ENCODE measurements at places on chromosomes 12 and 14.

DNA sequence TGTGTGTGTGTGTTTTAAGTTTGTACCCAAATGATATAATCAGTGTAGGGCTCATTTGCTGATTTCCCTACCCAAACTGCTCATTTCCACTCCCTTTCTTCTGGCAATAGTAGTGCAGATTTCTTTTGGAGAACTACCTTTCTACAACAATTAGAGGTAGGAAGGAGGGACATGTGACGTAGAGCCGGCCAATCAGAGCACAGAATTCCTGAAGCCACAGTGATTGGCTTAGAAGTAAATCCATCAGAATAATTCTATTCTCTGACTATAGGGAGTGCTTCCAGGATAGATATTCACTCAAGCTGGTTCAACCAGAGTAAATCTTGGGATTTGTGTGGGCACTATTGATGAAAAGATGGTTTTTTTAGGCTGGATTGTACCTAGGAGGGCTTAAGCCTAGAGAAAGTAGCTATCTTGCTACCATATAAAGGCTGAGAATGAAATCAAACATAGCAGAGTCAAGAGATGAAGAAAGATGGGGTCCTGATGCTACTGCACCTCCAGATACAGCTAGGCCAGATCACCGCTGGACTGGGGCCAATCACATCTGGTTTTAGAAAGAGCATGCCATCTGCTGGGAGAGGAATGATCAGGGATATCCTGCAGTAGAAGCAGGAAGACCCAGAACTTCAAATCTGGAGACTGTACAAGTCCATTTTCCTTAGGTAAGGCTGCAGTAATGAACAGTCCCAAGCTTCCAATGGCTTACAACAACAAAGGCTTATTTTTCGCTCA lies 54.1 kb upstream of the NUAK1 start:
- no peak for DNase-seq

GRCh38 chr14:35386673-35387125 lies 17.9 kb downstream of the NFKBIA start:
- DNase-seq = no peak

DNA sequence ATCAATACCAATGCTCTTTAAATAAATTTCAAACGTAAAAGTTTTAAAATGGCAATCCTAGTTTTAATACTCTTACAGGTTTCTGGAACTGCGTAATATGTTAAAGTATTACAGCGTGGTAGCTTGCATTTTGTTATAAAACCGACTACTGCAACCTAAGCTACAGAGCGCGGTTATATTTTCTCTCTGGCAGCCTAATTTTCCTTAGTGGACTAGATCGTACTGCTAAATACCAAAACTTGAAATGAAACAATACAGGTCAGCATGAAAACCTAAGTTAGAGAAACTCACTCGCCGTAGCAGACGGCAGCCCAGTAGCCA lies 1.2 kb downstream of the CCDC92 start:
- no peak for DNase-seq

DNA sequence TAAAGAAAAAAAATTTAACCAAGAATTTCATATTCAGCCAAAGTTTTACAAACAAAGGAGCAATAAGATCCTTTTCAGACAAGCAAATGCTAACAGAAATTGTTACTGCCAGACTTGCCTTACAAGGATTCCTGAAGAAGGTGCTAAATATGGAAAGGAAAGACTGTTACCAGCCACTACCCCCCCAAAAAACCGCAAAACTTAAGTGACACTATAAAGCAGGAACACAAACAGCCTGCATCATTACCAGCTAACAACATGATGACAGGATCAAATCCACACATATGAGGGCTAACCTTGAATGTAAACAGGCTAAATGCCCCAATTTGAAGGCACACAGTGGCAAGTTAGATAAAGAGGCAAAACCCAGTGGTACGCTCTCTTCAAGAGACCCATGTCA lies 55.7 kb downstream of the APOBEC1 start:
- no peak for DNase-seq

- DNase-seq = no peak
Measured at GRCh38 chr14:45133683-45134050, 614 bp downstream of the FKBP3 start.

GRCh38 chr14:101876555-101876938 lies 87.8 kb upstream of the DYNC1H1 start:
- DNase-seq = peak; percentile 88

DNA sequence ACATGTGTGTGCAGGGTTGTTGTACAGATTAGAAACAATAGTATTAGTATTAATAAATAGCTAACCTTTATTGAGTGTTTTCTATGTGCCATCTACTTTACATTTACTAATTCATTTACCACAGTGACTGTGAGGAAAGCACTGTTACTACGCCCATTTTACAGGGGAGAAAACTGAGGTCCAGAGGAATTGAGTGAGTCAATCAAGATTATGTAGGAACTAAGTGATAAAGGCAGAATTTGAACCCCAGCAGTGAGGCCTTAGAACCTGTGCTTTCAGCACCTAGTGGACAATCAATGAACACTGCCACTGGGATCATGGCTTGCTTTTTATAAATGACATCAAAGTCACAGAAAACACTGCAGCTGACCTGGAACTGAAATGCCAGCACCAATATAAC lies 28.2 kb downstream of the NT5DC3 start:
- DNase-seq = no peak

DNA sequence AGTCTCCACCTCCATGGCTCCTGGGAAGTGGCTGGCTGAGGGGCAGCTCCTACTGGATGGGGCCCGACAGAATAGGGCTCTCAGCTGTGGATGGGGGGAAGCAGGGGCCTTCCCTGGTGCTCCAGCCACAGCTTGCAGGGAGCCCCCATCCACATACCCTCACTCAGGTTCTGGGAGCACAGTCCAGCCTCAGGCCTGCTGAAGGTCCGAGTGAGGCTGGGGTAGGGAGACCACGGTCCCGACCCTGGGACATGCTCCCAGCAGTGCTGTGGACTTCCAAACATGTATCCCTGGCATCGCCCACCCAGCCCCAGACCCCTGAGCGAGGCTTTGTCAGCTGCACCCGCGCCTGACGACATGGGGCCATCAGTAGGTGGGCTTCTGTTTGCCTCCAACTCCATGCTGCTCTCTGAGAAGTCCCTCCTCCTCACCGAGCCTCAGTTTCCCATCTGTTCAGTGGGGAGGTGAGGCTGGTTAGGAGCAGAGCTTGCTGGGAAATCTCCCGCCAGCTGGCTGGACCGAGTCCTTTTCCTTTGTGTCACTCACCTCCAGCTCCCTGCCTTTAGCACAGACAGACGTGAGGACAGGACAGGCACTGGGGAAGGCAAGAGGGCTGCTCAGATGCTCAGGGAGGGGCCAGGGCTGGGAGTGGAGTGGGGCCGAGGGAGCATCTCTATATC lies 9.1 kb upstream of the ATG101 start:
- DNase-seq = no peak

GRCh38 chr14:59374048-59374447 lies 91.1 kb downstream of the GPR135 start:
- no peak for DNase-seq

DNA sequence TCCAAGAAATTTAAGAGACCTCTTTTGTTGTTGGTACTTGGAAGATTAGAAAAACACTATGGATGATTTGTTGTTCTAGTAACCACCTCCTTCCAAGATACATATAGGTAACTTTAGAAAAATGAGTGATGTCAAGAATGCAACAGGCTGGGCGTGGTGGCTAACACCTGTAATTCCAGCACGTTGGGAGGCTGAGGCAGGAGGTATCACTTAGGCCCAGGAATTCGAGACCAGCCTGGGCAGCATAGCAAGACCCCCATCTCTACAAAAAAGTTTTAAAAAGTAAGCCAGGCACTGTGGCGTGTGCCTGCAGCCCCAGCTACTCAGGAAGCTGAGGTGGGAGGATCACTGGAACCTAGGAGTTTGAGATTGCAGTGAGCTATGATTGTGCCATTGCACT lies 97.8 kb downstream of the PCNX1 start:
- no peak for DNase-seq

- DNase-seq = no peak
Measured at GRCh38 chr12:32089156-32089555, 17.5 kb upstream of the BICD1 start.

GRCh38 chr12:71685312-71685906 lies 473 bp upstream of the TMEM19 start:
- DNase-seq = no peak

GRCh38 chr14:80493620-80494019 lies 282.3 kb upstream of the DIO2 start:
- no peak for DNase-seq

GRCh38 chr14:55689981-55690871 lies 110.2 kb downstream of the KTN1 start:
- no peak for DNase-seq

- no peak for DNase-seq
Measured at GRCh38 chr14:77083082-77083481, 15.0 kb upstream of the CIPC start.

DNA sequence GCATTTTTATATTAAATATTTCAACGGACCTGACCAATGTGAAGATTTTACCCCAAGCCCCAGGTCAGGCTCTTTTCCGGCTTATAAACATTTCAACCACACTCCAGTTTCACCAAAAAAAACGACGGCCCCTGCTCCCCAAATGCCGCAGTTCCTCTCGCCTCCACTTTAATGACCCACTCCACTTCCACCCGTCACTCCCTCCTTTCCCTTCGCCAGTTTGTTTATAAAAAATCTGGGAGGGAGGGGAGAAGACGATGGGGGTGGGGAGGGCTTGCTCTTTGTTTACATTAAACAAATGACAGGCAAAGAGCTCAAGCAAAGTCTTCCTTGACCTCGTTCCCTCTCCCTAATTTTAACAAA lies 5.4 kb downstream of the SIX6 start:
- no peak for DNase-seq

- no peak for DNase-seq
Measured at GRCh38 chr12:124188561-124189405, 106.1 kb upstream of the RFLNA start.

DNA sequence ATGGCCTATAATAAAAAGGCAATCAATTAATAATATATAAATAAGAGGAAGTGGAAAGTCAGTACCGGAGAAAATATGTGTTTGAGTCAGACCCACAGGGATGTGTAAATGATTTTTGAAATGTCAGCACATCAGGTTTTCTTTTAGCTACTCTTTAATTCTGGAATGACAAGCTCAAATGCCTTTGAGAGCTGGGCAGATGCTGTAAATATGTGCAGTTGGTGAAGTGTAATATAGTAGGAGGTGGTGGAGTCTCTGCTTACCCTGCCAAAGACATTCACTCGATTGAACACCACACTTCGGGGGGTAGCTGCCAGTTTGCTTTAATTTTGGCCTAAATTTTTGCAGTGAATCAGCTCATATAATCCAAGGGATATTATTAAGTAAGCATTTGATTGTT lies 93.0 kb downstream of the PLEKHA5 start:
- DNase-seq = no peak

GRCh38 chr12:56311003-56311402 lies 4.8 kb downstream of the CNPY2 start:
- DNase-seq = no peak

DNA sequence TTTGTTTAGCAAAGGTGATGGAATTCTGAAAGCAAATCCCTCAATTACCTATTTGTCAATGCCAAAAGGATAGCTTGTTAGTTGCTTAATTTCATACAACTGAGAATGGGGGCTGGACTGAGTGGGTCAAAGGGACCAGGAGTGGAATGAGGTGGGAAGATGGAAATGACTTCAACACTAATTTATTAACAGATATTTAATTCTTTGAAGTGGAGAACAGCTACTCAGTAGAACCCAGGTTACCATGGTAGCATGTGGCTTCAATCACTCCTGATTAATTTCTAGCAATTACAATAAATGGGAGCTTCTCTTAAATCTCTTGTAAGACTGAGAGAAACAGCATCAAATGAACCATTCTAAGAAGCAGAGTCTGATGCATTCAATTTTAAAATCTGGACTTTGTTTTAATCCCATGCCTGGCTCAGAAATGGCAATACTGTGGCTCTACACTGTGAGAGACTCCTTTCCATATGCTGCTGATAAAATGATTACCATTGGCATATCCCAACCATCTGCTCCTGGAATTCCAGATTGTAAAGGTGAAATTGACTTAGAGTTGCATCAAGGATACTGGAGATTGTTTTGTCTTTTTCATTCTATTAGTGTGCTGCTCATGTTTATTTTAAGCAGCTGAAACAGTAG lies 607.8 kb downstream of the SNAPC1 start:
- no peak for DNase-seq

GRCh38 chr14:99698642-99699041 lies 14.5 kb downstream of the CYP46A1 start:
- DNase-seq = no peak

DNA sequence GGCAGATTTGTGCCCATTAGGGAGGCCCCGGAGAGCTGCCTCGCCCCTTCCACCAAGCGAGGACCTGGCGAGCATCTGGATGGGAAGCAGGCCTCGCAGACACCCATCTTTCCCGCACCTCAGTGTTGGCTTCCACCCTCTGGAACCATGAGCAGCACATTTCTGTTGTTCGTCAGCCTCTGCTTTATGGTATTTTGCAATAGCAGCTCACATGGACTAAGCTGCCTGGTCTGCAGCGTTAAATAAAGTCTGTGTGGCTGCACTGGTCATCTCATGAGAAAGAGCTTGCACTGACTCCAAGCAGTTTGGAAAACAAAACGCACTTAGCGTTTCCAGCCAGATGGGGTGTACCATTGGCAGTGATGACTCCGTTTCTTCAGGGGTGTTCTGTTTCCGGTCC lies 75.8 kb downstream of the GLT1D1 start:
- DNase-seq = no peak

DNA sequence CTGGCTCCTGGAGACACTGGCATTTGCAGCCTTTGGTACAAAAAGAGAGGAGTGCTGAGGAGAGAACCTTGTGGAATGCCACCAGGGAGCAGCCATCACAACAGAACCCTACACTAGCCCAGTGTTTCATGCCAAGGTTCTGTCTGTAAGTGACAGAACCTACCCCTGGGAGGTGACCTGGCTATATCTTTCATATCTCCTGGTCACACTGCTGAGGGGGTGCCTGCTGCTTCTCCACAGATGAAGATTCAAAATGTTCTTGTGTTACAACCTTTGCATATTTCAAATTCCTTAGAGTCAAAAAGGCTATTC lies 12.7 kb upstream of the EIF4B start:
- no peak for DNase-seq

GRCh38 chr12:53738406-53739213 lies 11.4 kb upstream of the CALCOCO1 start:
- no peak for DNase-seq

DNA sequence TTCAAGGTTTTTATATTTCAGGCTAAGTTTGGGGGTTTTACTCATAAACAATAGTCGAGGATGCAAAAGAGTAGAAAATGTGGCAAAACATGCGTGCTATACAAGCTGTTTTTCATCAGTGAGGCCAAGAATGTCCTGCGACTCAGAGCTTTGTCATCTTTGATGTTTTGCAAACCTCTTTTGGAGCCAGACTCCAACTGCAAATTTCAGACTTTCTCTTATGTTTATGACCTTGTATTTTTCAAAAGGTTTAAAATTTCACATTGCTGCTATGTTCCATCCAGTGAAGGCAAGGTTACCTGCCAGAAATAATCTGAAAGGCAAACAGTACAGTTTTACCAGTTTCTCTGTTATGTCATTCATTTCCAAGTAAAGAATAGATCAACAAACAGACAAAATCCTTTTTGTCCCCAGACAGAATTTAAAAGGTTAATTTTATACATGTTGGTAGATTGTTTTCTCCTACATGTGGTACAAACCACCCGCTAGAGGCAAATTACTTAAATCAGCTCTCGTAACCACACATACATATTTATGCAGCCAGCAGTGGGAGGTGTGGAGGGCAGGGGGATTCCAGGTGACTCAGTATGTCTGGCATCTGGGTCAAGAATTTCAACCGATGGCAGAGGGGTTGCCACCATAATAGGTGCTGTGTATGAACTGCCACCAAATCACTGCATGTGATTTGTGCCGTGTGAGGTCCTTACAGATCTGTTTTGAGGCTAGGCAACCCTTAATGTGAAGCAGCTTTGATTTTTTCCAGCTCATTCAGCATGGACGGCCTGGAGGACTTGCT lies 119.8 kb upstream of the CPM start:
- DNase-seq = no peak

- no peak for DNase-seq
Measured at GRCh38 chr12:16946704-16947103, 340.7 kb upstream of the LMO3 start.
